ENCODE measurements at places on chromosomes 13 and 19.

GRCh38 chr19:16571822-16572331 lies 338 bp downstream of the SLC35E1 start:
- peak; percentile 24 for DNase-seq

GRCh38 chr13:41244556-41244955 lies 18.8 kb downstream of the MTRF1 start:
- DNase-seq = no peak

DNA sequence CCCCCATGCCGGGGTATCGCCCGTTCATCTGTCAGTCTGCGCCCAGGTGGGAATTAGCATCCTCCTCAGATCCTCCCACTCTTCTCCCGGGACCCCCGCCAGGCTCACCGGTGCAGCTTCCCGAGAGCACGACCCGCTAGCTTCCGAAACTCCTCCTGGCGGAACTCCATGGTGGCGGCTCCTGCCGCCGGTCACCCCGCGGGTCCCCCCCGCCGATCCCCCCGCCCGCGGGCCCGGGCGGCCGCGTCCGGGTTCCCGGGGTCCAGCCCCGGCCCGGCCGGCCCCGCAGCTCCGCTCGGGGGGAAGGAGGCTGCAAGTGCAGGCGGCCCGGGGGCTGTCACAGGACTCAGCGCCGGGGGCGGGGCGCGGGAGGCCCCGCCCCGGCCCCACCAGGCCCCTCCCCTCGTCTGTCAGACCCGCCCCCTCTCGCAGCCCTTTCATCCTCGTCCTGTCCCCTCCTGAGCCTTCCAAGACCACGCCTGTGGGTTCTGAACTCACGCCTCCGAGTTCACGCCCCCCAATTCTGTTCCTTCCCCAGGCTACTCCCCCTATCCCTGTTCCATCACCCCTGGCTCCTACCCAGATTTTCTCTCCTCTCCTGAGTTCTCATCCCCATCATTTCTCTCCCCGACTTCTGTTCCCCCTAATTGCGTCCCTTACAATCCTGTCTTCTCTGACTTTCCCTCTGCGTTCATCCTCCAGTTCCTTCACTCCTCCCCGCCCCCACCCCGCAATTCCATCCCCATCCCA lies at the start of gene SLC17A7:
SLC17A7 (minus strand) TSS at position 318 of the 750 bp plus-strand sequence; CDS start at position 170, 148 bp downstream.
- DNase-seq = peak; percentile 65

GRCh38 chr13:43058318-43058674 lies 34.9 kb downstream of the DNAJC15 start:
- no peak for DNase-seq

DNA sequence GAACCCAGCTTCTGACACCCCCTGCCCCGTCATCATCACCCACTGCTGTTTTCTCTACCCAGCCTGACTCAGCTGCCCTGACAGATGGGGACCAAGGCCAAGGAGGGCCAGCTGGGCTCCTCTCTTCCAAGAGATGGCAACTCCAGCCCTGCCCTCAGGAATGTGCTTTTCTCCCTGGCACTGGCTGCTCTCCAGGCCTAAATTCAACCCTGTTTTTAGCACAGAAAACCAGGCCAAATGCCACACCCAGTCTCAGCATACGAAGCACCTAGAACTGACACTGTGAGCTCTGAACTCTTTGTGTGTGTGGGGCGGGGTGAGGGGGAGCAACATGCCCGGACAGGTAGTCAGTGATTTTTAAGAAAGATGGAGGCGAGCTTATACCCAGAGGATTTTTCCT lies 23.4 kb upstream of the IGFL1 start:
- DNase-seq = no peak

DNA sequence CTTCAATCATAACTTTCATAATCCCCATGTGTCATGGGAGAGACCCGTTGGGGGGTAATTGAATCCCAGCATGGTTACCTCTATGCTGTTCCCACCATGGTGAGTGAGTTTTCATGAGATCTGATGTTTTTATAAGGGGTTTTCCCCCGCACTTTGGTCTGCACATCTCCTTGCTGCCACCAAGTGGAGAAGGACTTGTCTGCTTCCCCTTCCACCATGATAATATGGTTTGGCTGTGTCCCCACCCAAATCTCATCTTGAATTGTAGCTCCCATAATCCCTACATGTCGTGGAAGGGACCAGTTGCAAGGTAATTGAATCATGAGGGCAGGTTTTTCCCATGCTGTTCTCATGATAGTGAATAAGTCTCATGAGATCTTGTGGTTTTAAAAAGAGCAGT lies 524.9 kb downstream of the SLITRK5 start:
- DNase-seq = no peak

- peak; percentile 49 for DNase-seq
Measured at GRCh38 chr13:105282406-105283285, 1252.8 kb downstream of the EFNB2 start.

DNA sequence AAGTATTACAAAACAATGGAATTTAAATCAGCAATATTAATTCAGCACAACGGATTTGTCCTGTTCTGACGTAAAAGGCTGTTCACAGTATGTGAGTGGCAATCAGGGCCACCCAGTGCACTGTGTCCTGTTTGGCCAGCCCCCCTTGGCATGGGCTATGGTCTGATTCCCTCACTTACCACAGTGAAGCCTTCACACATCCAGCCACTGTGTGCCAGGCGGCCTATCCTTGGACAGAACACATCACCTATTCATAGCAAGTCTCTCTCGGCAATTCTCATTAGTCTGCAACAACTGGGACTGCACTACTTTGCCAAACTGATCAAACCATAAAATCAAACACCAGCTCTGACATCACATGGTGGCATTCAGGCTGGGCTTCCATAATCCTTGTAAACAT lies 221.5 kb upstream of the TSHZ3 start:
- DNase-seq = no peak

Measured in neuronal stem cell (in vitro differentiated cells).